Activated CD4-positive, alpha-beta memory T cell treated with anti-CD3 and anti-CD28 coated beads for 36 hours (primary cell): ENCODE measurements at places on chromosomes 3 and 15. TPM values are rescaled to one million over a fixed set of nuclear protein-coding genes. Genes with fewer than 3 reads are reported as not detected.
A peak's percentile ranks its signal among the peaks of the same experiment; 100 is the strongest.

GRCh38 chr3:58824285-58824684 is 157.7 kb upstream of the FAM3D start:
- H3K4me3 ChIP-seq = no peak overlapping the region
- H3K27ac ChIP-seq = no peak overlapping the region
- H3K27me3 ChIP-seq = peaks cover 2% of the 10 kb centered on the region

DNA sequence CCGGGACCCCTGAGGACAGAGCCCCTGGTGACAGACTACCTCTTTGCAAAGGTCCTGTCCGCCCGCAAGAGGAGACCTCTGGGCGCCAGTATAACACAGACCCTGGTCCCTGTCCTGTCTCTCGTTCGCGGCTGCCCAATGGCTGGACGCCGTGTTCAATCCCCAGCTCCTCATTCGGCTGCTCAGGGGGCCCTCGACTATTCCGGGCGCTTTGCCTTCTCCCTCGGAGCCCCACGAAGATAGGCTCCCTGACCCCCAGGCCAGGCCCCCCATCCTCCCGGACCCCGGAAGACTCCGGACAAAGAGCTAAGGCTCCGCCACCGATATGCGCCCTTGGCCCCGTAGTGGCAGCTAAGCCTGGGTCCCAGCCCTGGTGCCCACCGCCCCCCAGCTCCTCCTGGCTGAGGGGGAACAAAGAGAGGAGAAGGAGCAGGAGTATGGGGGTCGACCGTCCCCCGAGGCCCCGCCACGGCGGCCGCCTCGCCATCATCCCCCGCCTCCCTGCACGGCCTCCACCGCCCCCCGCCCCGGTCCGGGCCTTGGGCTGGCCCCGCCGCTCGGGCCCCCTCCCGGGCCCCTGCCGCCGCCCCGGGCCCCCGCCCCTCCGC is 437 bp downstream of the CELSR3 start:
- H3K27ac ChIP-seq = no peak overlapping the region
- no peak for DNase-seq
- peaks cover 15% of the 10 kb centered on the region for H3K4me1 ChIP-seq
- H3K4me3 ChIP-seq = no peak overlapping the region

- DNase-seq = no peak
- H3K4me1 ChIP-seq = no peaks in the 10 kb centered on the region
- peaks cover 2% of the 10 kb centered on the region for H3K36me3 ChIP-seq
- no peak overlapping the region for H3K4me3 ChIP-seq
- no peak overlapping the region for H3K27ac ChIP-seq
- no peaks in the 10 kb centered on the region for H3K27me3 ChIP-seq
Measured at GRCh38 chr3:126886217-126886616, 96.7 kb upstream of the PLXNA1 start.

GRCh38 chr15:35583863-35584528 is 38.0 kb upstream of the DPH6 start:
- no peak overlapping the region for H3K27ac ChIP-seq
- no peak overlapping the region for H3K4me3 ChIP-seq
- no peaks in the 10 kb centered on the region for H3K36me3 ChIP-seq
- peaks cover 5% of the 10 kb centered on the region for H3K27me3 ChIP-seq
- no peaks in the 10 kb centered on the region for H3K4me1 ChIP-seq

GRCh38 chr3:82494977-82495489 is 733.6 kb upstream of the GBE1 start:
- no peaks in the 10 kb centered on the region for H3K27me3 ChIP-seq
- DNase-seq = no peak
- no peaks in the 10 kb centered on the region for H3K4me1 ChIP-seq
- H3K4me3 ChIP-seq = no peak overlapping the region
- H3K36me3 ChIP-seq = no peaks in the 10 kb centered on the region

- H3K27me3 ChIP-seq = peaks cover 5% of the 10 kb centered on the region
- H3K36me3 ChIP-seq = no peaks in the 10 kb centered on the region
- DNase-seq = no peak
- no peak overlapping the region for H3K27ac ChIP-seq
- H3K4me1 ChIP-seq = no peaks in the 10 kb centered on the region
- no peak overlapping the region for H3K4me3 ChIP-seq
Measured at GRCh38 chr3:54094926-54095325, 27.4 kb upstream of the CACNA2D3 start.

GRCh38 chr3:66472313-66473134 is 28.3 kb downstream of the LRIG1 start:
- peak; percentile 77 for DNase-seq
- peak overlapping the region; percentile 64 for H3K4me3 ChIP-seq
- H3K27me3 ChIP-seq = no peaks in the 10 kb centered on the region
- H3K27ac ChIP-seq = peak overlapping the region; percentile 93
- H3K36me3 ChIP-seq = peaks cover 11% of the 10 kb centered on the region

DNA sequence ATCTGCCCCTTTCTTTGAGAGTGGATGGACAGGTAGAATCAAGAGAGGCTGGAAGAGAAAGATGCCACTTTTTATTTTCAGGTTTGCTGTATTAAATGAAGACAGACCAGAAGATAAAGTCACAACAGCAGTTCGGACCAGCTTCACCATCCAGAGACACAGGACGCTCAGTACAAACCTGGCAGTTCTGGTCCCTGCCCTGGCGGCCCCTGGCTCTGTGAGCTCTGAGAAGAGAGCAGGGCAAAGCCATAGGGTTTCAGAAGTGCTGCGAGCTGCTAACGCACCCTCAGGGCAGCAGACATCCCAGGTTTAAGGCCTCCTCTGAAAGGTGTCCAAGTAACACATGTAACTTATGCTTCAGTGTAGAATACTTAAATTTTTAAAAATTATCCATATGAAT is 216.8 kb downstream of the ADAMTS17 start:
- H3K27ac ChIP-seq = no peak overlapping the region
- peaks cover 31% of the 10 kb centered on the region for H3K36me3 ChIP-seq
- H3K27me3 ChIP-seq = no peaks in the 10 kb centered on the region
- H3K4me3 ChIP-seq = no peak overlapping the region

- no peaks in the 10 kb centered on the region for H3K4me1 ChIP-seq
- no peak overlapping the region for H3K4me3 ChIP-seq
- DNase-seq = no peak
- H3K27ac ChIP-seq = no peak overlapping the region
- no peaks in the 10 kb centered on the region for H3K27me3 ChIP-seq
Measured at GRCh38 chr15:97114900-97115760, 784.6 kb downstream of the NR2F2 start.

DNA sequence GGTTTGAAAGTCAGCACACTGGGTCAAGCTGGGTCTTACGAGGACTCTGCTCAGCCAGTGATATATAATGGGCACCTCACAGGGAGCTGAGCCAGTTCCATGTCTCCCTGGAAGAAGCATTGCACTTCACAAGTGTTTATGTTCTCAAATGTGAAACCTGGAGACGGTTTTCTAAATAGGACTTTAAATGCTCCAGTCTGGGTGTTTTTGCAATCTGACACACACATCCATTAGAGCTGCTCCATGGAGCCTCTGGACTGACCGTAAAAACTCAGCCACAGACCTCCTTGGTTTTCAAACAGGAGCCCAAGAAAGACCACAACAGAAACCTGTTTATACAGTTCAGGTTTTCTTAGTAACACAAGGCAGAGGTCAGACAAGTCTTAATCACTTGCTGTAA is 201.3 kb upstream of the LRIG1 start:
- H3K27me3 ChIP-seq = no peaks in the 10 kb centered on the region
- H3K27ac ChIP-seq = no peak overlapping the region
- DNase-seq = no peak
- H3K36me3 ChIP-seq = no peaks in the 10 kb centered on the region
- no peaks in the 10 kb centered on the region for H3K4me1 ChIP-seq

DNA sequence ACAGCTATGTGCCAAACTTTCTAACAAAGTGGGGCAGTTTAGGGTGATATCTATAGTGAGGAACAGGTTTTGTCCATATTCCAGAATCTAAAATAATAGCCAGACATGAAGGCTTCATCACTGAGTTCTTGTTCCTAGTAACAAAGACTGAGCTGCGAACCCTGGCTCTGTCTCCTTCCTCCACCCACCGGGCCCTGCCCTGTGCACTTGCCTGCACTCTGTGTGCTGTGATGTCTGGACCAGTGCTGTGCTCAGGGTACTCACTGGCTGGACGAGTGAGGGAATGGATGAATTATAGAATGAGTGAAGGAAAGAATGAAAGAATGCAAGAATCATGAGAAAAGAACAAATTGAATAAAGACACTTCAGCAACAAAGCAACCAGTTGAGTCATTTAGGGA is 8.9 kb upstream of the NMNAT3 start:
- no peaks in the 10 kb centered on the region for H3K4me1 ChIP-seq
- DNase-seq = no peak
- H3K36me3 ChIP-seq = no peaks in the 10 kb centered on the region

- peaks cover 6% of the 10 kb centered on the region for H3K4me1 ChIP-seq
- H3K36me3 ChIP-seq = peaks cover 16% of the 10 kb centered on the region
- H3K27me3 ChIP-seq = no peaks in the 10 kb centered on the region
- H3K27ac ChIP-seq = no peak overlapping the region
Measured at GRCh38 chr3:45640724-45641361, 46.3 kb downstream of the LIMD1 start.

Gene SQOR
- 181 TPM for total RNA-seq

Gene POLR2H
- total RNA-seq = 103 TPM

Gene MAPK6
- total RNA-seq = 40.8 TPM

Gene IL17RB
- total RNA-seq = 1.1 TPM

Gene CLRN1
- total RNA-seq = not detected
